ENCODE measurements at places on chromosomes 2 and 18.

DNA sequence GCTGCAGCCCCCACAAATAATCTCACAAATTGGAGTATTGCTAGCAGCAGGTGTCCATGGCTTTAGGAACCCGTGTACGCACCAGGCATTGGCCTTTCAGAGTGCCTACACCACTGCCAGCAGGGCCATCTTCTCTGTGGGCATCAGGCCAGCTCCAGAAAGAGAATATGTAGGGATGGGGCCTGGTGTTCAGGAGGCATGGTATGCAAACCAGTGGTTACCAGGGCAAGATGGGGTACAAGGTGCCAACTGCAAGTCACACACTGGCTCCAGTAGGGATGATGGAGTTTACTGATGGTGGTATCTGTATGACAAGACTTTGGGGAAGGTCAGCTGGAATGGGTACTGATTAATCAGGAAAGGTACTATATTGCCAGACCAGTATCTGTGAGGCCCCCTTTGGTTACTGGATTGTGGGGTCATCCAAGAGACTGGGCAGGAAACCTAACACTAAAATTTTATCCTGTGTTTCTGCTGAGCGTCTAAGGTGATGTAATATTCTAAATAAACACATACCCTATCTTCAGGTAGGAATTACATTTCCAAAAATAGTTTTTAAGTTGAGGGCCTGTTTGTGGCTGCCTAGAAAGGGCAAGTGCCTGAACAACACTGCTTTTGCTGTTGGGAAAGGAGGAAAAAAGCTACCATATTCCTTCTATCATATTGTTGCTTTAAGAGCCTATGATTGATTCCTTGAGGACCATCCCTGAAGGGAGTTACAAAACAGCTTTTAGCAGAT lies 9.0 kb downstream of the CNOT9 start:
- no peak overlapping the region for H3K4me3 ChIP-seq
- no peaks in the 10 kb centered on the region for H3K36me3 ChIP-seq
- peaks cover 4% of the 10 kb centered on the region for H3K4me1 ChIP-seq
- DNase-seq = no peak
- no peak overlapping the region for H3K27ac ChIP-seq

DNA sequence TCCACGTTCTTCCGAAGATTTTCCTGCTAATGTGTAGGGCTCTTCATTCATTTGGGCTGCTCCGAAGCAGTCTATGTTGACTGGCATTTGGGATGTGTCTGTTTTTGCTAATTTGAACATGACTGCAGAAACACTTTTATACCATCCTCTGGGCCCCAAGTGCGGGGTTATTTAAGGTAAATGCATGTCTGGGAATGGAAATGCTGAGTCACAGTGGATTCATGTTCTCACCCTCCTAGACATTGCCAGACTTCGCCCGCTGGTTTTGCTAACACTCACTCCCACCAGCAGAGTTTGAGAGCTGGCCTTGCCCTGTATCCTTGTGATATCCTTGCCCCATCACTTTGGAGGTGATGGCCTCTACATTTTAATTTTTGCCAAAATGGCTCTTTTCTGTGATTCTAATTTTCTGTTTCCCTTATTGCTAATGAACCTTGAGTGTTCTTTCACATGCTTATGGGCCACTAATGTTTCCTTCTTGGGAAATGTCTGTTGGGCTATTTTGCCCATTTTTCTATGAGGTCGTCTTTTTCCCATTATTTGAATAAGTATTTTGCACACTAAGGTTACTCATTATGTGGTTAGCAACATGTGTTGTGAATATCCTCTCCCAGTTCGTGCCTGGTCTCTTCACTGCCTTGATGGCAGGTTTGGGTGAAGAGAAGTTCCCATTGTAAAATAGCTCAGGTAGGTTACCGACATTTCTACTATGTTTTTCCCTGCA lies 204.1 kb downstream of the GLI2 start:
- no peak overlapping the region for H3K27ac ChIP-seq
- peaks cover 3% of the 10 kb centered on the region for H3K36me3 ChIP-seq
- no peak overlapping the region for H3K4me3 ChIP-seq
- H3K27me3 ChIP-seq = no peaks in the 10 kb centered on the region
- H3K4me1 ChIP-seq = no peaks in the 10 kb centered on the region
- DNase-seq = no peak

GRCh38 chr2:85177031-85177824 lies 44.0 kb downstream of the TCF7L1 start:
- no peaks in the 10 kb centered on the region for H3K36me3 ChIP-seq
- no peaks in the 10 kb centered on the region for H3K27me3 ChIP-seq
- no peak overlapping the region for H3K4me3 ChIP-seq
- no peak for DNase-seq

DNA sequence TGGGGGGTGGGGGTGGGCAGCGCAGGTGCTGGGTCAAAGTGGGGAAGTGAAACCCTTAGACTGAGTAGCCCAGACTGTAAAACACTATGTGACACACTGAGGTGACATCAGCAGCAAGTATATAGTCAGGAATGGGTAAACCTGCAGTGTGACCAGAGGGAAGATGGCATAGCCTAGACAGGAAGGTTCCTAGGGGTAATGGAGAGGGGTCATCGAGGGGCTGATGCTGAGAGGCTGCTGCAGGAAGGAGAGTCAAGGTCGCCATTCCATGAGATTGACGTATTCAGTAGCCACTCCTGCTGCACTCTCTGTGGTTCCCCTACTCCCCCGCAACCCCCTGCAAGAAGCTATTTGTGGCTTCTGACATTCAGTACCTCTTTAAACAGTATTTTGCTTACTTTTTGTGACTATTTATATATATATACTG lies 111.7 kb downstream of the CHST9 start:
- no peaks in the 10 kb centered on the region for H3K27me3 ChIP-seq
- DNase-seq = no peak
- H3K27ac ChIP-seq = no peak overlapping the region
- H3K4me3 ChIP-seq = no peak overlapping the region

- no peak overlapping the region for H3K27ac ChIP-seq
- H3K4me3 ChIP-seq = no peak overlapping the region
- peaks cover 89% of the 10 kb centered on the region for H3K27me3 ChIP-seq
- H3K4me1 ChIP-seq = no peaks in the 10 kb centered on the region
- DNase-seq = no peak
These were observed 6.7 kb downstream of the DLX1 start for GRCh38 chr2:172091761-172092566.

DNA sequence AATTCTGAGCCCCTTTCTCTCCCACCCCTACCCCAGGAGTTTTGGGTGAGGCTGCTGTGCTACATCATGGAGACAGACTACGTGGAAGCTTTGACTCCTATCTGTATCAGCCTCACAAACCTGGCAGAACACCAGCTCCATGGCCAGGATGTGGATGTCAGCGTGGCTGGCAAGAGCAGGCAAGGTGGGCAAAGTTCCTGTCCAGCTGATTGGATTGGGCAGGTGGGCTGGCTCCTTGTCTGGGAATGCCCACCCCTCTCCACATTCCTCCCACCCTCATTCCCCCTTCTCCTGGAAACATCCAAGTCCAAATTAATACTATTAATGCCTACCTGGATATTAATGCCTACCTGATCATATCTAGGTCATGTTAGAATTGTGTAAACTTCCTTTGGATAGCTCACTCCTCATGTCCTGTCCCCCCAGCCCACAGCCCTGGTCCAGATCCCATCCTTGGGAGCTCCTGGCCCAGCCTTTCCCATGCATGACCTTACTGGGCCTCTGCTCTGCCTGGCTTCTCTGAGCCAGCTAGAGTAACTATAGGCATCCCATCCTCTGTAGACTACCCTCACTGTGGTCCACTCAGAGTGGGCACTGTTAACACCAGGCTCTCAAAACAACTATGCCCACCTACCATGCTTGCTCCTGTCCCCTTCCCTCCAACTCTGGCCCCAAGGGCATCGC lies 24.1 kb downstream of the MROH2A start:
- DNase-seq = no peak
- no peak overlapping the region for H3K4me3 ChIP-seq
- H3K27ac ChIP-seq = no peak overlapping the region
- no peaks in the 10 kb centered on the region for H3K36me3 ChIP-seq
- no peaks in the 10 kb centered on the region for H3K4me1 ChIP-seq

- H3K36me3 ChIP-seq = no peaks in the 10 kb centered on the region
- no peak overlapping the region for H3K27ac ChIP-seq
- H3K27me3 ChIP-seq = no peaks in the 10 kb centered on the region
- DNase-seq = no peak
- no peaks in the 10 kb centered on the region for H3K4me1 ChIP-seq
These were observed 136.3 kb upstream of the SLC39A10 start for GRCh38 chr2:195520671-195521155.

DNA sequence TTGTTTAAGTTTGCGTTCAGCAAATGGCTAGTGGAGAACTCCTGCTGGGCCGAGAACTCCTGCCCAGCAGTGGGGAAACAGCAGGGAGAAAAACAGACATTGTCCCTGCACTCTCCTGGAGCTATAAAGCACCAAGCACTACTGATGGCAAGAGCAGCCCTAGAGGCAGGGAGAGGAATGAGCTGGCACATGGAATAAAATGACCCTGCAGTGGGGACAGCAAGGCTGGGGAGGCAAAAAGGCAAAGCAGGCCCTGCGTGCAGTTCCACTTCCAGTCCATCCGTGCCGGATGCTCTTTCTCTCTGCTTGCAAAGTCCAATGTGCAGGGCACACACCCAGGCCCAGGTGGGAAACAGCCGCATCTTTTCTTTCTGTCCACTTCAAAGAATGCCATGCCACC lies 415.5 kb downstream of the LRATD1 start:
- peaks cover 6% of the 10 kb centered on the region for H3K4me1 ChIP-seq
- DNase-seq = no peak
- no peaks in the 10 kb centered on the region for H3K36me3 ChIP-seq
- no peak overlapping the region for H3K27ac ChIP-seq
- no peak overlapping the region for H3K4me3 ChIP-seq

DNA sequence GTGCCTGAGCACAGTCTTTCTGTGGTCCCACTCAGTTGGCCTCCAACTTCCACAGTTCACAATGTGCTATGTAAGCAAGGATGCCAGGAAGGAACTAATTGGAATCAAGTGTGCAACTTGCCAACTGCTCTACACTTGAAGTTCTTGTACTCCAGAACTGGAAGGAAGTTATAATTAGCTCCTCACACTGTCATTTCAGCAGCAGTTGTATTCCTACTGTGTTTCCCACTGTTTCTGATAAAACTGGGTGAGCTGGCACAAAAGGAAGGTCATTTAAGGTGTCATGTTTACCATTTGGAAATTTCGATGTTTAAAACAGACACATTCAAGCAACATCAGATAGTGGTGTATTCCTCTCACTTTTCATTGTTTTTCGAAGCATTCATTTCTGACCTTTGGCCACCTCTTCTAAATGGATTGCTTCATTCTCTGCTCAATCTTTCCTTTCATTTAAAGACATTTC lies 84.2 kb downstream of the ANTXR1 start:
- DNase-seq = no peak
- H3K27ac ChIP-seq = no peak overlapping the region
- H3K4me3 ChIP-seq = no peak overlapping the region
- H3K36me3 ChIP-seq = no peaks in the 10 kb centered on the region
- H3K4me1 ChIP-seq = no peaks in the 10 kb centered on the region

DNA sequence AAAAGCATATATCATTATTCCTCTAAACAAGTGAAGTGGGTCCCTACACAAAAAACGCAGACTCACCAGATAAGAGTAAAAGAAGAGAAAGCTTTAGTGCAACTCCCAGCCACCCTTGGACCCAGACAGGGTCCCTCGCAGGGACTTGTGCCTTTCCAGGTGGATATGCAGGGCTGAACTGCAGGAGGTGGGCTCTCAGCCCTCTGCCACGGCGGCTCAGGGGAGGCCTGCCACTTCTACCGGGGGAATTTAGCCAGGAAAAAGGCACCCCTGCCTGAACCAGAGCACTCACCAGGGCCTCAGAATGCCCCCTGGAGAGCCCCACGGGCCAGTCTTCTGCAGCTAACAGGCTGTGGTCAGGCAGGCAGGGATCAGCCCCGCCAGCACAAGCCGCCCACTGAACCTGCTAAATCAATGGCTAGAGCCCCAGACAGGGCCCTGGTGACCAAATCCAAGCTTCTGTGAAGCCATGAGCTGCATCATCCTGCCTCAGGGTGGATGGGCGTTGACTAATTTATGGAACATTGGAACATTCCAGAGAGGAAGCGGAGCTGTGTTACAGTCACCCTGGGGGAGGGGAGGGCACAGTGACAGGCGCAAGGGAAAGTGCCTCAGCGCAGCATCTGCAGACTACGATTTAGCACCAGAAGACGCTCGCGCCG lies 209.3 kb downstream of the EIPR1 start:
- peaks cover 5% of the 10 kb centered on the region for H3K4me1 ChIP-seq
- no peak overlapping the region for H3K27ac ChIP-seq
- DNase-seq = peak; percentile 7

DNA sequence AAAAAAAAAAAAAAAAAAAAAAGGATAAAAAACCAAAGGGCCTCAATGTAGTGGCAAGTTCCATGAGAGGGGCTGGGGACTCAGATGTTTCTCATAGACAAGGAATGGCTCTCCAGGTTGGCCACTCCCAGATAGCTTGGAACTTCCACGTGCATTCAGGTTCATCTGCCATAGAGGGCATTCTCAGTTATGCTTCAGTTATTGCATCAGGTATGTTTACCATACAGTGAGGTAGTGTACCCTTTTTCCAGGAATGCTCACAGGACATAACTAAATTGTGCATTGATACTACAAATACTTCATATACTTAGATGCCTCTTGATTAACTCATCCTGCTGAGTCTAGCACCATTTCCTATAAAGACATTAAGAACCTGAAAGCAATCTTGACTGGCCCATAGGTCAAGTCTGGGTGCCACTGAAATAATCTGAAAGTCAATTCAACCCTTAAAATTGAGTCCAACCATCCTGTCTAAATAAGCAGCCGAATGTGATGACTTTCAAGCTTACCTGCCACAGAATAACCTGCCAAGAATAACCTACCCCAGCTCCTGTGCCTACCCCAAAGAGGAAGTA lies 14.6 kb upstream of the KLHL23 start:
- DNase-seq = no peak
- H3K36me3 ChIP-seq = no peaks in the 10 kb centered on the region
- no peak overlapping the region for H3K4me3 ChIP-seq
- no peaks in the 10 kb centered on the region for H3K27me3 ChIP-seq
- 0 out of 2 replicates have a peak, but pooled peaks cover 1% of the 10 kb centered on the region for H3K4me1 ChIP-seq

- peaks cover 12% of the 10 kb centered on the region for H3K4me1 ChIP-seq
- DNase-seq = peak; percentile 41
These were observed 221.3 kb upstream of the RAB6C start for GRCh38 chr2:129757915-129758783.

DNA sequence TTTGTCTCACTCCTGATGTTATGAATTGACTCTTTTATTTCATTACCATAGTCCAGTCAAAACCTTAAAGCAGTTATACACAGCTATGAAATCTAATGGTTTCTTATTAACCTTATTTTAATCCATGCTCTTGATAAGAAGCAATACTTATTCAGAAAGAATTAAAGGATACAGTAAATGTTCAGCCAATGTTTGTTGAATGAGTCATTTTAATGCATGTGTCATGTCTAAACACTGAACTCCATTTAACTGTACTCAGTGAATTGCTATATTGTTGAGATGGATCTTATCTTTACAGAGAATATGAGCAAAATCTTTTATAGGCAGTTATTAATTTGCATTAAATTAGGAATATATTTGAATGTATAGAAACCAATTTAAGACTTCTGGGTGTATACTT lies 135.1 kb upstream of the TFPI start:
- no peaks in the 10 kb centered on the region for H3K4me1 ChIP-seq
- H3K36me3 ChIP-seq = no peaks in the 10 kb centered on the region
- H3K27me3 ChIP-seq = no peaks in the 10 kb centered on the region
